DMS 273 treated with DMSO at 0.1 percent for 48 hours (cell line): ENCODE measurements at places on chromosomes 7 and 10.

DNA sequence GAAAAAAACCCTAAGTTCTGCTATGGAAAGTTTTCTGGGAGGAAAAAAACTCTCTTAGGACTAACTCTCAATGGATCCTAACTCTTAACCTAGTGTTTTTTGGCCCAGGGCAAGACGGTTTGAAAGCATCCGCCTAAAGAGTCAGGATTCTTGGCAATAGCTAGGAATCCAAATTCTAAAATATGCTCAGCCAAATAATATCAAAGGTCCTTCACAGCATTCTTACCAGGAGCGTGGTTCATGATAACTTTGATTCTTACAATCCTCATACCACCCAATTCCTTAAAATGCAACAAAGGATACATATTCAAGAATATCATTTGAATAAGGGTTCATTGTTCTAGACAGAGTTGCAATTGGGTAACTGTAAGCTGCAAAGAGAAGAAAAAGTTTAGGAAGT, 21.3 kb downstream of the CPA1 start:
- no peak for DNase-seq

GRCh38 chr7:106243893-106244292, 40.9 kb downstream of the NAMPT start:
- no peak for DNase-seq

DNA sequence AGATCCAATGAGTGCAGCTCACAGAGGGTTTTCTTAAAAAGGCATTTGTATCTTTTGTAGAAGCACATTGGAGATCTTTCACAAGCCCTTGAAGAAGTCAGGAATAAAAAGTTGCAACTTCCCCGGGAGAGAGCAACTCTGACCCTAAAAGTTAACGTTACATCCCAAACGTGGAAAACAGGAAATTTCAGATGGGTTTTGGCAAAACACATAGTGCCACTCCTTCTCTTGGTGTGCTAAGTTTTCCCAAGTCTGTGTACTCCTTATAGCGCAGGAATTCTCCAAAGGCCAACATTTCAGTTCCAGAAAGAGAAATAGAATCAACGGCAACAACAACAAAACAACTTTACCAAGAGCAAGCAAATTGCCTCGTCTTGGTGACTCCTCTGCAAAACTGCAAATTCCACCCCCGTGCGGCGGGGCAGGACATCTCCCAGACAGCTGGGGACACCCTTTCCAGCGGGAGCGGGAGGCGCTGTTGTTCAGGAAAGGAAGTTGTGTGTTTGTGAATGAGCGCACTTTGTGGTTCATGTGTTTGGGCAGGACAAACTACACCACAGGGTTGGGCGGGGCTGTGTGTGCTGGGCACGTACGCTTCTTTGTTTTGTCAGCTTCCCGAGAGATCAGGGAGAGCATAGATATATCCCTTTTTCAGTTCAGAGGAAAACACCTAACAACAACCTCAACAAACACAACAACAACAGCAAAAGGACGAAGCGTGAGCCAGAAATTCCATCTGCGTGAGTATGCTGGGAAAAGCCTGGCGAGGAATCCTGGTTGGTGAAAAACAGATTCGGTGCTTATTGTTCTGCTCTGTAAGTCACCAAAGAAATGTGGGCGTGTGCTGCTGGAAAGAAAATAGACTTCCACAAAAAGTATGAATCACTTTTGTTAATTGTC, 294.7 kb upstream of the PITRM1 start:
- no peak for DNase-seq

- DNase-seq: no peak
Measured at GRCh38 chr10:73043766-73044377, 52.8 kb downstream of the P4HA1 start.

GRCh38 chr7:139725077-139725476, 52.7 kb downstream of the HIPK2 start:
- no peak for DNase-seq
